ENCODE measurements at places on chromosomes 1 and 21.

- peak; percentile 66 for DNase-seq
Measured at GRCh38 chr1:164588516-164589341, 29.7 kb downstream of the PBX1 start.

DNA sequence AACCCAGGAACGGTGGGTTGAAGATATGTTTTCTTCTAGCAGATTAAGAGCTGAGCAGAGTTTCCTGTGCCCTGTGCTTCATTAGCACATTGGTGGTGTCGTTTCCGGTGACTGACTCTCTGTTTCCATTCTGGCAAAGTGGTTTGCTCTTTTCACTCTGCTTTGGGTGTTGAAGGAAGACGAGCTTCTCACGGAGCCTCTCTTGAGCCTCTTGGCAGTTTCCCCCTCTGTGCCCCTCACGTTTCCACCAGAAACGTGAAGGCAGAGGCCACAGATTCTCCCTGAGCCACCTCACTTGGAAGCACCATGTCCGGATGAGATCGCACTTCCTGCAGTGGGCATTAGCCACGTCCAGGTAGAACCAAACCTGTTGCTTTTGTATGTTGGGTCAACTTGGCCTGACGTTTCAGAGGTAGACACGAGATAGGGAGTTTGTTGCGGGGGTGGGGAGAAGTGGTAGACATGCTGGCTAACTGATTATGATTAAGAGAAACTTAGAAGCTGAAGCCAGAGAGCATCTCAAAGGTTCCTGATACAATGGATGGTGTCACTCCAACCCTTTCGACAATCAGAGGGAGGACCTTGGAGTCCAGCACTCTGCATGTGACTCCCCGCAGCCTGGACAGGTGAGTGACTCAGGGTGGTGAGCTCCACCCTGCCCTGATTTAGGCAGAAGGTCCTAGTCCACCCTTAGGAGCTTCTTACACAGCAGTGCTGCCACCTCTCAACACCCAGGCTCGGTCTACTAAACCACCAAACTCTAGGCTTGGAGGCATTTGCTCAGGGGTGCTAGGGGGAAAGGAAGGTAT is at the start of gene LAX1:
Gene LAX1, plus strand, starts transcription at position 155 of the 809 bp plus-strand sequence. Its CDS starts 383 bp downstream, at position 538.
- no peak for DNase-seq

- no peak for DNase-seq
Measured at GRCh38 chr1:118113261-118113660, 71.8 kb downstream of the SPAG17 start.

- DNase-seq, result no peak
Measured at GRCh38 chr21:17146426-17146825, 366.4 kb upstream of the CXADR start.

DNA sequence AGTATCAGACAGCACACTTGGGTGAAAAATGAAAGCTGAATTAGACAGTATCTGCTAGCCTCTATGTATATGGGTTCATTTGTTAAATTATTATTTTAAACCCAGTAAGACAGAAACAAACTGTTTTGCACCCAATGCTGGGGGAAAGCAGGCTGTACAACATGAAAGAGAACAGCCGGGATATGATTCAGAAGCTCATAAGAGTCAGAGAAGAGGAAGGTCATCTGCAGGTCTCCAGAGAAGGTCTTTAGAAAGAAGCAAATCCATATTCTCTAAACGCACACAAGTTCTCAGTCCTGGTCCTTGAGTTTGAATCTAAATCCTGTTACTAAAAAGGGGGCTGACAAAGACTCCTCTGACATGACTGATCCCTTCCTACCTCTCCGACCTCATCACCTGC is 155.1 kb downstream of the SIPA1L2 start:
- no peak for DNase-seq

DNA sequence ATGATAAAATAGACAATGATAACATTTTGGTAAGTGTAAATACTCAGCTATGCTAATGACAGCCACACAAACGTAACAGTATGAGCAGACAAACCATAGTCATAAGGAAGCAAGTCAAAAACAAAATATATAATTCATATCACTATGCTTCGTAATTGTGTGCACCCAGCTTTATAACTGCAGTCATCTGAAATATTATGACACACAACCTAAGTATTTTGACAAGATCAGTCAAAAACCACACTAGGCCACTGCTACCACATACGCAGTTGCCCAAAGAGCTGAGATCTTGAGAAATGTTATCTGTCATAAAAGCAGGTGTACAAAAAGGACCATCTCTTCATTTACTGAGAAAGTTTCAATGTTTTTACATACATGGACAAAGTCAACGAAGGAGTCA is 26.0 kb downstream of the RNASEL start:
- DNase-seq, result no peak

DNA sequence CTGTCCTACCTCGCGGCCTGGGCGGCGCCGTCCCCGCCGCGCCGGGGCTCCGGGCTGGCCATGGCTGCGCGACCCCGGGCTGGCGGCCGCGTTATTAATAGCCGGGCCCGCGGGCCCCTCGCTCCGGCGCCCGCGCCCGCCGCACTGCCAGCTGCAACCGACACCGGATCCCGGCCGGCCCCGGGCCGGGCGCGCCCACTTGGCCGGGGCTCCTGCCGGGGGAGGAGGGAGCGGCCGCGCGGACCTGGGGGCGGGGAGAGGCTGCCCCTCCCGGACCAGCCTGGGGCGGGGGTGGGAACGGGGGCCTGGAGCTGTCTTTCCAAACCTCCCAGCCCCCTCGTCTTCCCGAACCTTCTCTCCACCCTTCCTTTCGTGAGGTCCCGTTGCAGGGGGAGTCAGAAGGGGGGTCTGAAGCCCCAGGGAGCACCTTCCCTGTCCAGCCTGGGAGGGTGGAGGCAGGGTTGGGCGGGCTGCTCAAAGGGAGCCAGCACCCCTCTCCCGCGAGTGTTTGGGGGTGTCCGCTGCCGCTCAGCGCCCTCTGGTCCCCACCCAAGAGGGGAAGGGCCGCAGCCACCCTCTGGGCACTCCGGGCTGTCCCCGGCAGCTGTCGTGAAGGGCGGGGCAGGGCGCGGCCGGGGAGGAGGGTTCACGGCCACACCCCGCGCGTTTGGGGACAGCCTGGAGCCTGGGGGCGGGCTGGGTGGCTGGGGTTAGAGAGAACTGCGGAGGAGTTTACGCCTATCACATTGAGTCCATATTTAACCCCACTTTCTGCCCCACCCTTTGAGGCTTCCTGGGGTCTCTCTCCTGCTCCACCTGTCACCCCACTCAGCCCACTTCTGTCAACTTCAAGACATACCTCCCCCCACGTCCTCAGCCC is at the start of gene SYNC:
Gene SYNC, minus strand, starts transcription at position 172 of the 880 bp plus-strand sequence. Its CDS starts 110 bp downstream, at position 62.
- no peak for DNase-seq

DNA sequence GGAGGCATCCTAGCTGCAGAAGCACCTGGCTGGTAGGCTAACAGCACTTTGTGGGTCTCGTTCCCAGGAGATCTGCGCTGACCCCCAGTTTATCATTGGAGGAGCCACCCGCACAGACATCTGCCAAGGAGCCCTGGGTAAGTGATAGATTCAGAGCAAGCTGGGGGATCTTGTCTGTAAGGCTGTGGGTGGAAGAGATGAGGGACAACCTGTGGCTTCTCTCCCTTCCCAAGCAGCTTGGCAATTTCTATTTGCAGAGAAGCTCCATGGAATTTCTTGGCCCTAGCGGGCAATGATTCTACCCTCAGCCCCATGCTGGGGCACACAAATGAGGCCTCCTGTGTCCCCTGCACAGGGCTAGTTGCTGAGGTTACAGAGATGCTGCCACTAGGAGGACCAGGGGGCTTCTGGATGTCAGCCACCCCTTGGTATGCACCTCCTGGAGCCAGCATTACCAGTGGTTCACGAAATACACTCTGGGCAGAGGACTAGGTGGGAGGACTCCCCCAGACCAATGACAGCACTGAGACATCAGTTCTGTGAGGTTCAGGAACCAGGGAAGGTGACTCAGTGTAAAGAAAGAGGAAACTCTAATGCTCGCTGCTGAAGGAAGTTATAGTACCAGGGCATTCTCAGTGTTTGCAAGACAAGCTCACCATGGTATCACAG is 5.5 kb downstream of the CAPN2 start:
- DNase-seq, result no peak

GRCh38 chr1:21534674-21535378 is 25.6 kb downstream of the ALPL start:
- peak; percentile 52 for DNase-seq

DNA sequence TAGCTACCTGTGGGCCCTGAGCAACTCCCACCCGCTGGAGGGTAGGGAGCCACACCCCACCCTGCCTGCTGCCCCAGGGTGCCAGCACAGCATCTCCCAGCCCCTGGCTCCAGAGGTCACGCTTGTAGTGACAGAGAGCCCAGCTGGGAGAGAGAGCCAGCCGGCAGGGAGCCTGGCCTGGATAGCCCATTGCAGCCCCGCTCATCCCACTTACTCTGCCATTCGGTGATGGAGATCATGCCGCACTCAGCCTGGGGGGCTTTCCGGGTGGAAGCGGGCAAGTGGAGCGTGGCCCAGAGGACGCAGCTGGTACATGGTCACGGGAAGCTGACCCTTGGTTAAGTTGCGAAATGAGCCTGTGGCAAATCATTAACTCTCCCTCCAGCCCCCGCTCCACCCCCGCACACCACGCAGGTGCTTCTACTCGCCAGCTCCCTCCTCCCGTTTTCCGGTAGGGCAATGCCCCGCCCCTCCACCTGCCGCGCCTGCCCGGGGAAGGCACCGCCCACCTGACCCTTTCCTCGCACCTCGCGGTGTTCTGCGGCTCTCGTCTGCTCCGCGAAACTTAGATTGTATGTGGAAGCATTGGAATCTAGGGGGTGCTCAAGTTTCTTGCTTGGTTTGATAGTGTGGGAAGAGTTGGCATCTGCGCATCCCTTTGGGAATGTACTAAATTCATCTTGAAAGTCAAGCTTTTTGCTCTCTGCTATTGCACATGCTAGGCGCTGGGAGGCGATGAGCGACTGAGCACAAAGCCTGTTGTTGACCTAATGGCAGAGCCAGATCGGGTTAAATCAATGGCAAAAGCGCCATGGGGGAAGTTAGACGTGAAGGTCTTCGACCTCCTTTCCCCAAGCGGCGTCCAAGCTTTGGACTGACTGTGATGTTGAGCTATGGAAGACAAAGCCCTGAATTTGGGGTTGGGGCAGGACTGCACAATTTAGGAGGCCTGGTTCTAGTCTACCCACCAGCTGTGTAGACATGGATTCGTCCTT is at the start of gene GOLT1A:
Gene GOLT1A, minus strand, starts transcription at position 321 of the 995 bp plus-strand sequence. Its CDS starts 82 bp downstream, at position 239.
- DNase-seq, result peak; percentile 93

DNA sequence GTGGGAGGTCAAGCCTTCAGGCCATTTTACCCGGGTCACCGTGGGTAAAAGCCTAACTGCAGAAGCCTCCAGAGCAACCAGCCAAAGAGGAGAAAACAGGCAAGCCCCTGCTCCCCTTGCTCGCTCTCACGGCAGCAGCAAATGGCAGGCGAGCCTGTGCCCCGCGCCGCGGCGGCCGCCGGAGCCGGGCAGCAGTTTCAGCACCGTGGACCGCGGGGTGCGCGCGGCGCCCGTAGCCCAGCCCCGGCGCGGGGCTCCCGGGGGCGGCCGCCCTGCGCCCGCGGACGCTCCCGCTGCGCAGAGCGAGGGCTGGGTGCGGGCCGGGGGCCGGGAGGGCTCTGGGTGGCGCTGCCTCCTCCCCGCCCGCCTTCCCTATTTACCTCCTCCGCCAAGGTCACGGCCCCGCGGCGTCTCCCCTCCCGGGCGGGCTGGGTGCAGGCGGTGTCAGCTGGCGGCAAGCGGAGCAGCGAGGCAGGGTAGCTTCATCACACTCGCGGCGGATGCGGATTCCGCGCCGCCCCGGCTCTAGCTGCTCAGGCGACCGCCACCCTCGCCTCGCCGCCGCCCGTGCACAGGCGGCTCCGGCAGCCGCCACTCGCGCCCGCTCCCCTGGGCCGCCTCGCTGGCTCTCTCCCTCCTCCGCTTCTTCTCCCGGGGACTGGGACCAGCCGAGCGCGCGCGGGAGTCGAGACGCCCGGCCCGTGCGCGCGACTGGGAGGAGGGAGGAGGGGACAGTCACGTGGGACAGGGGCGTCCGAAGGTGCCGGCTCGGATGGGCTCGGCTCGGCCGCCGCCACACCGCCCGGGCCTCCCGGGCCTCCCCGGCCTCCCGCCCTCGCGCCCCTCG is at the start of gene RGS7:
Gene RGS7, minus strand, starts transcription at position 687 of the 847 bp plus-strand sequence.
- DNase-seq, result peak; percentile 61

DNA sequence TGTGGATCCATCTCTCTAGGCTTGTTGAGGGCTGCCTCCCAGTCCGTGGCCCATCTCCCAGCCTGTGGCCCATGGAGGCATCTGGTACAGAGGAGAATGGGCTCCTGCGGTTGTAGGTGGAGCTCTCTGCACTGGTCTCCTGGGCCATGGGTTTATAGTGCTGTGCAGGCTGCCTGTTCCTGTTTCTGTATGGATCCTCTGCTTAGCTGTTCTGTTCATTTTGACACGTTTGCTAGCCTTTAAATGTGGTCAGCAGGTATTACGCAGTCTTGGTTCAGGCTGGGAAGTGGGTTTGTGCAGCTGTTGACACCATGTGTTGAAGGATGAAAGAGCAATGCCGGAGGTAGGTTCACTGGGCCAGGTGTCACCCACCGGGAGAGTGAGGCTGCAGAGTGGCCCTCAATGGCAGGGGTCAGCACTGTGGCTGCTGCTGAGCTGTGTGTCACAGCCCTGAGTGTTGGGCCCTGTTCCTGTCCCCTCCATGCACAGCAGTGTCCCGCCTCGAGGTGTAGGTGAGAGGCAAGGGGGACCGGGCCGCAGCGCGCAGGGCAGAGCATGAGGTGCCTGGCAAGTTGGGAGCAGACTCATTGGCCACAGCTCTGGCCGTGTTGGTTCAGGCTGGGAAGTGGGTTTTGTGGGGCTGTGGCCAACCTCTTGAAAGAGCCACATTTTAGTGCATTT is 39.0 kb downstream of the SNAP47 start:
- DNase-seq, result no peak

DNA sequence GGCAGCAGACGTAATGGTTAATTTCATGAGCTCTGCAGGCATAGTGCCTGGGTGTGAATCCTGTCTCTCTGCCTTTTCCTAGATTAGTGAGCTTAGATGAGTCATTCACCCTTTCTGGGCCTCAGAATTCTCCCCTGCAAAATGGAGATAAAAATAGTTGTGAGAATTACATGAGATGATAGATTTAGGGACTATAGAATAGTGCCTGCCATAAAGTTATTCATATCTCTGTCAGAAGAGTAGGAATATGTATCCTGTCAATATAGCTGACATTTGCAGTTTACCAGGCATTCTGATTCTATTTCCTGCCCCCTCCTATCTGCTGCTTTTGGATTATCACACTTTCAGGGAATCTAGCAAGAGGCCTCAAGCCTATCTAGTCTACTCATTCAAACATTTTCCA is 112.0 kb downstream of the PDE4B start:
- no peak for DNase-seq

DNA sequence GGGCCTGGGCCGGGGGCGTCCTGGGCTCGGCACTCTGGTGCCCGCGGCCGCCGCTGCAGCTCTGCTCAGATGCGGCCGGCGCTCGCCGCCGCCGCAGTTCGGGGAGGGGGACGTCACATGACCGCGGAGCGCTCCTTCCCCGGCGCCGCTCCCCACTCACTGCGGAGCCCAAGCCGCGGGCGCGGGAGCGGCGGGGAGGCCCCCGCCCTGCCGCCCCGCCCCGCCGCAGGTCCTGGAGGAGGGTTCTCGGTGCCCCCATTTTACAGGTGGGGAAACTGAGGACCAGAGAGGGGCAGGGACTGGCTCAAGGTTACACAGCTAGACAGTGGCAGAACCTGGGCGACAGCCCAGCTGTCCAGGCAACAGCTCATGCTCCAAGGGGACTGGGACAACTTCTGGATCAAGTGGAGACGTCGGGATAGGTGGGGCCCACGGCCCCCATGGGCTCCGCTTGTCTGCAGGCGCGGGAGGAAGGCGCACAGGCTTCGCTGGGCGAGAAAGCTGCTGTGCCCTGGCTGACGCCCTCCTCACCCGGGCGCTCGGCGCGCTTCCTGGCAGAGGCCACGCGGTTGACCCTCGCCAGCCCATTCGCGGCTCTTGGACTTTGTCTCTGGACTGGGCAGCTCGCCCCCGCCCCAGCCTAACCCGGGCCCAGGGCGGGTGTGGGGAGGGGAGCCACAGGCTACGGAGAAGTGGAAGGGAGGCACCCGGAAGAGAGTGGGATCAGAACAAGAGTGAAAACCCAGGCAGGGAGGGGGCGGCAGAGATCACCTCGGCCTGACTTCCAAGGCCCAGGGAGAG is at the start of gene RAP1GAP:
Gene RAP1GAP, minus strand, starts transcription at position 100 of the 801 bp plus-strand sequence. CDS start 49,325 bp downstream, outside the sequence.
- DNase-seq, result peak; percentile 57
